ENCODE measurements at places on chromosomes 5 and 9.
A peak's percentile ranks its signal among the peaks of the same experiment; 100 is the strongest.

DNA sequence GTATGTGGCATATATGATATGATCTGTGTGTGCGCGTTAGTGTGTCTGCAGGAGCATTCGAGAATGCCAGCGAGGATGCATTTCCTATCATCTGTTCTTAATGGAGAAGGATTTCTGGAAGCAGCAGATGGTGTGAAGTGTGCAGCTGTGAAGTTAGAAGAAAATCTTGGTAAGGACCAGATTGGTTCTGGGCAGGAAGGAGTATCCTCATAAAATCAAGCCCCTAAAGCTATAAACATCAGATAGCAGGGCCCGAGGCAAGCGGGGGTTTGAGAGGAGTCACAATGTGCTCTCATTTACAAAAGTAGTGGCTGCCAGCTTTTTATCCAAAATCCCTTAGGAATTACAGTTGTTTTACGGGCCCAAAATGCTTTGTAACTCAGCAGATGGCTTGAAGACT lies 40.0 kb downstream of the DAPK1 start:
- DNase-seq, result no peak

- DNase-seq, result no peak
Measured at GRCh38 chr5:58491216-58491892, at the start of gene GAPT. GAPT (plus strand) TSS chr5:58491435; CDS start chr5:58494537, 3,102 bp downstream.

DNA sequence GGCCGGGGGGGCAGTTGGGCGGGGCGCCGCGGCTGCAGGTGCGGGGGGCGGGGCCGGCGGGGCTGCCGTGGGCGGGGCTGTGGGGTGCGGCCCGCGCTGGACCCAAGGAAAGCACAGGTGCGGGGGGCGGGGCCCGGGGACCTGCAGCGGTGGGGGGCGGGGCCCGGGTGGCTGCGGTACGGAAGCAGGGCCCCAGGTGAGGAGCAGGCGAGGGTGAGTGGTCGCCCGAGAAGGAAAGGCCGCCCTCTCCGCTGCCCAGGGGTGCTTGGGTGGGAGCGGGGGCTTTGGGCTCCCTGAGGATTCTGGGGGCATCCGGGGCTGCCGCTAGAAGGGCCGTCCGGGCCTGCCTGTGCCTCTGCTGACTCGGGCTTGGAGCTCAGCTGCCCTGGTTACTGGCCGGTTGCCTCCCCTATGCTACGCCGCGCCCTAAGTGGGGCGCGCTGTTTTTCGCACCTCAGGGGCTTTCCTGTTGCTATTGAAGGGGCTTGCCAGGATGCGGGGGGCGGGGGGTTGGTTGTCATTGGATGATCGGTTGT lies 767 bp downstream of the RALGPS1 start:
- DNase-seq, result peak; percentile 3

DNA sequence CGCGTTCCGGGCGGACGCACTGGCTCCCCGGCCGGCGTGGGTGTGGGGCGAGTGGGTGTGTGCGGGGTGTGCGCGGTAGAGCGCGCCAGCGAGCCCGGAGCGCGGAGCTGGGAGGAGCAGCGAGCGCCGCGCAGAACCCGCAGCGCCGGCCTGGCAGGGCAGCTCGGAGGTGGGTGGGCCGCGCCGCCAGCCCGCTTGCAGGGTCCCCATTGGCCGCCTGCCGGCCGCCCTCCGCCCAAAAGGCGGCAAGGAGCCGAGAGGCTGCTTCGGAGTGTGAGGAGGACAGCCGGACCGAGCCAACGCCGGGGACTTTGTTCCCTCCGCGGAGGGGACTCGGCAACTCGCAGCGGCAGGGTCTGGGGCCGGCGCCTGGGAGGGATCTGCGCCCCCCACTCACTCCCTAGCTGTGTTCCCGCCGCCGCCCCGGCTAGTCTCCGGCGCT lies at the start of gene DAPK1:
DAPK1 (plus strand) TSS at position 264 of the 442 bp plus-strand sequence. CDS start 1,211 bp downstream, outside the sequence.
- DNase-seq, result no peak

- DNase-seq, result no peak
Measured at GRCh38 chr9:126489581-126490213, 124.0 kb upstream of the LMX1B start.

DNA sequence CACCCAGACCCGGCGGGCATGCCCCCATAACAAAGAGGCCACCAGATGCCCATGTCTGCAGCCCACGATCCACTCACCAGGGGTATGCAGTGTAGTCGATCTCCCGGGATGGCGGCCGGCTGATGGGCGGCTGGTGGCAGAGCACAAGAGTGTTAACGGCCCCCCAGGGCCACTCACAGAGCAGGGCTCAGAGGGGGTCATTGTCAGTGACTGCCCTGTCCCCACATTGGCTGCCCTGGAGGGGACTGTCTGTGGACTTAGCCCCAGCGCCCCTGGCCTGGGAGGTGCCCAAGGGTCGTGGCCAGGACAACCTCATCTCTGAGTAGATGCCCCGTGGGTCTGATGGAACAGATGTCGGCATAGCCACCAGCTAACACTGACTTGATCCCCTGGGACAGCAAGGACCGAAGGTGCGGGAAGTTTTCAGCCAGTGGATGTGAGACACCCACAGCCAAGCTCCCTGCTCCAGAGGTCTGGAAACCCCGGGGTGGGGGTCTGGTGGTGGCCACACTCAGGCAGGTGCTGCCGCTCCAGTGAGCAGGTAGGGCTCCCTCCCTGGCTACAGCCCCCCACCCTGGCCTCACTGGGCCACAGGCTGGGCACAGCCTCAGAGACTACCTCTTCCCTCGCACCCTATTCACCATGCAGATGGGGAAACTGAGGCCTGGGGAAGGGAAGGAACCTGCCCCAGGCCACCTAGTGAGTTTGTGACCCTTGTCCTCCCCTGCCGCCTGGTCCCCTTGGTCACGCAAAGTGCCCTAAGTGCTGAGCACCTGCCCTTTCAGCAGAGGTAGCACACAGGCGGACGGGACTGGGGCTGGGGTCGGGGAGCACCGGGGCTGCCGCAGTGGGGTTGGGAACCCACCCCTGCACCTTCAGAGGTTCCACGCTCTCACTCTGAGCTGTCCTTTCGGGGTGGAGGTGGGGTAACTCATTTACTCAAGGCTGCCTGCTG lies 38.1 kb upstream of the SARDH start:
- DNase-seq, result no peak
